ENCODE measurements at places on chromosomes 12 and 14.

DNA sequence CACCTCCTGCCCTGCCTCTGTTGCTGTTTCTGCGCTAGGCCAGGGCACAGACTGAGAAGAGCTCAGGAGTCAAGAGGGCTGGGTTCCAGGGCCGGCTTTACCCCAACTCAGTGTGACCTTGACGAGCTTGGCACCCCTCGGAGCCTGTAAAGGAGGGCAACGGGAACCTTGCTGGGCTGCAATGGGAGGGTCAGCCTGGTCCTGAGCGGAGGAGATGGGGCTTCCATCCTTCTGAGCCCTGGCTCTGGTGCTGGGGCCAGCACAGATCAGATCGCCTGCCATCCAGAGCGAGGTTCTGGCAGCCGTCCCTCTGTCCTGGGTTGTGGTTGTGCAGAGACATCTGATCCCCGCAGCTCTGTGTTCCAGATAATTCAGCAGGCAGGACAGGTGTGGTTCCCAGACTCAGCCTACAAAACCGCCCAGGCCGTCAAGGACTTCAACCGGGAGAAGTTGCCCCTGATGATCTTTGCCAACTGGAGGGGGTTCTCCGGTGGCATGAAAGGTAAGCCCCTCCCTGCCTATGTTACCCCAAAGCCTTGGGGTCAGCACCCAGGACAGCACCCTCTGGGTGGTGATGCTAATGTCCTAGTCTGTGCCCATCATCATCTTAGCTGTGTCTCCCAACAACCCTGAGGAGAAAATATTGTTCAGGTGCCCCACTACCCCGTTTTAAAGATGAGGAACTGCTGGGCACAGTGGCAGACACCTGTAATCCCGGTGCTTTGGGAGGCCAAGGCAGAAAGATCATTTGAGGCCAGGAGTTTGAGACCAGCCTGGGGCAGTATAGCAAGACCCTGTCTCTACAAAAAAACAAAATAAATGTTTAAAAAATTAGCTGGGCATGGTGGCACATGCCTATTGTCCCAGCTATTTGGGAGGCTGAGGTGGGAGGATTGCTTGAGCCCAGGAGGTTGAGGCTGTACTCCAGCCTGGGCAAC is 50.2 kb downstream of the FOXN4 start:
- DNase-seq = no peak

DNA sequence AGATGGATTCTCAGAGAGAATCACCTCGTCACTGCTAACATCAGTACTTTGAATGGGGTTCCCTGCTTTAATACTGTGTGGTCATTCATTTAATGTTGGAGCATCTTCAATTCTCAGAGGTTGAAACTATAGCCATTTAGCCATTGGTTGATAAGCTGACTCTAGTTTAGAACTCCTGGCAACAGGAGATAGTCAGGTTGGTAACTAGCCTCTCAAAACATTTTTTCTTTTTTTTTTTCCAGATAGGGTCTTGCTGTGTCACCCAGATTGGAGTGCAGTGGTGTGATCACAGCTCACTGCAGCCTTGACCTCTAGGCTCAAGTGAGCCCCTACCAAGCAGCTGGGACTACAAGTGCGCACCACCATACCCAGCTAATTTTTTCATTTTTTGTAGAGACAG is 3.5 kb upstream of the NCKAP5L start:
- DNase-seq = no peak

DNA sequence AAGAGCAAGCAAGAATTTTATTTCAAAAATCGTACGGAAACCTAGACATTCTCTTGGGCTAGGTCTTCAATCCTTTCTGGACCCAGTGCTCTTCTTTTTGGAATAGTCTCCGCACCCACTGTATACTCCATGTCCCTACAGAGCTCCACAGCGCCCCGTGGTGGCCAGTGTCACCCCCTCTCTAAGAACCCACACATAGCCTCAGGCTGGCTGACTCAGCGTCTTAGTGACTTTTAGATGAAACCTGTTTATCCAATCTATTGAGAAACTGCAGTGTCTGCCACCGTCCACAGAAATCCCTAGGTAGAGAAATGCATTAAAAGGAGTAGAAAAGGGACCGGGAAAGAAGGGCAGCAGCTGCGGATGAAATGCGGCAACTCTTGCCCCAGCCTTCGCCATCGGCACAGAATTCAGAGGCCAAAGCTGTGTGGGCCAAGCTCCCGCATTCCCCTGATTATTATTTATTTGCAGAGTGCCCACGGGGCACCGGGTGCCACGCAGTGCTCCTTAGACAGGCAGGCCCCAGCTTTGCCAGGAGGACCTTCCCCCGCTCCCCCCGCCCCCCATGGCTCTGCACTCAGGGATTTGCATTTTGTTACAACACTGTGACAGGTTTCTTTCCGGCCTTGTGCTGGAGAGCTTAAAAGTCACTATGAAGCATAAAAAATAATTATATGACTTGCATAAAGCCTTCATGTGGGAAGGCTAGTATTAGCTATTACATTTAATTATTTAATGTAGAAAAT is 170.1 kb upstream of the FKBP4 start:
- no peak for DNase-seq

GRCh38 chr12:89960011-89960507 is 251.4 kb upstream of the ATP2B1 start:
- DNase-seq = no peak

GRCh38 chr12:30896461-30896860 is 30.1 kb upstream of the TSPAN11 start:
- DNase-seq = no peak

DNA sequence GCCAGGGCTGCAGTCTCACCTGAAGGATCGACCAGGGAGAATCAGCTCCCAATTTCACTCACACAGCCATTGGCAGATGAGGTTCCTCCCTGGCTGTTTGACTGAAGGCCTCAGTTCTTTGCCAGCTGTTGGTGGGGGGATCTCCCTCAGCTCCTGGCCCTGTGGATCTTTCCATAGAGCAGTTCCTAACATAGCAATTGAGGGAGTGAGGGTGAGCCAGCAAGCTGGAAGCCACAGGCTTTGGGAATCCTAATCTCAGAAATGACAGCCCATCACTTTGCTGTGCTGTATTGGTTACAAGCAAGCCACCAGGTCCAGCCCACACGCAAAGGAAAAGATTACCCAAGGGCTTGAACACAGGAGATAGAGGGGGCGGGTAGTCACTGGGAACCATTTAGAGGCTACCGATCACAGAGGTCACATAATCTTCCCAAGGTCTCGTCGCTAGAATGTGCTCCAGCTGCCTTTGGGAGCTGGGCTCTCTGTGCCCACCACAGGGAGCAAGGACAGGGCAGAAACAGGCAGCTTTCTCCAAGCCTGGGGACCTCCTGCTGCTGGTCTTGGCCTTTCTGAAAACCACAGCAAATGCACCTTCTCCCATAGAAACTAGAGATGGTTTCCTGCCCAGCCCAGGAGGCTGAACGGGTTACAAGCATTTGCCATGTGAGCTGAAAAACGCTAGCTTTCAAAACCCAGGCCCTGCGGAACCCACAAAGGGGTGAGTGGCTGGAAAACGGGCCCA is 4.6 kb upstream of the OTUB2 start:
- DNase-seq = no peak

GRCh38 chr14:53109105-53110041 is 43.8 kb downstream of the DDHD1 start:
- DNase-seq = no peak

- DNase-seq = no peak
These were observed 23.3 kb downstream of the RTRAF start for GRCh38 chr14:52012635-52013034.

DNA sequence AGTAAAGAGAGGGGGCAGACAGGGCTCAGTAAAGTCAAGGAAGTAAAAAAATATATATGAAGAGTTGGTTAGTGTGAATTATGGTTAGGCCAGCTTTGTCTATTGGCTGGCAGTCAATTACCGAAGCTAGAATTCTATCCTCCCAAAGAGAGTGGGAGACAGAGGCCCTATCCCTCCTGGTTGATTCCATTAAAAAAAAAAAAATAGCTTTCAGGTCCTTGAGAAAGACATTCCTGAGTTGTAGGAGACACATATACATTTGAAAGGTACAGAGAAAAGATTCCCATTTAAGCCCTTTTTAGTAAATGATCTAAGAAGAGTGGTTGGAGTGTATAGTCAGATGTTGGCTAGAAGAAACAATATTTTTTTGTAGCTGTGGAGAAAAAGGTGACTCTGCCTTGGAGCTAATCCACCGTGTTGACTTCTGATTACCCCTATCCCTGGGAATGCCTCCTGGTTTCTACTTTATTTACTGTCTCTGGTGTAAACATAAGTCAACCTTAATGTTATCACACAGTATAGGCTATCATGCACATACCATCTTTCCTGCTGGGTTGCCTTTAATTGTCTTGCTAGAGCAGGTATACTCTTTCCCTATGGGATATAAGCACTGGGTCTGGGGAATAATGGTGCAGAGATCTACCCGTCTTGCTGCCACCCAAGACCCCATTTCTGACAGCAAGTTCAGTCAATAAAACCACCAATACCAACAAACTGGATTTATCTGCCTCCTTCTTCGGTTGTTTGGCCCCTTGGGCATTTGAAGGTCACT is 859.9 kb upstream of the ATXN7L3B start:
- DNase-seq = no peak

DNA sequence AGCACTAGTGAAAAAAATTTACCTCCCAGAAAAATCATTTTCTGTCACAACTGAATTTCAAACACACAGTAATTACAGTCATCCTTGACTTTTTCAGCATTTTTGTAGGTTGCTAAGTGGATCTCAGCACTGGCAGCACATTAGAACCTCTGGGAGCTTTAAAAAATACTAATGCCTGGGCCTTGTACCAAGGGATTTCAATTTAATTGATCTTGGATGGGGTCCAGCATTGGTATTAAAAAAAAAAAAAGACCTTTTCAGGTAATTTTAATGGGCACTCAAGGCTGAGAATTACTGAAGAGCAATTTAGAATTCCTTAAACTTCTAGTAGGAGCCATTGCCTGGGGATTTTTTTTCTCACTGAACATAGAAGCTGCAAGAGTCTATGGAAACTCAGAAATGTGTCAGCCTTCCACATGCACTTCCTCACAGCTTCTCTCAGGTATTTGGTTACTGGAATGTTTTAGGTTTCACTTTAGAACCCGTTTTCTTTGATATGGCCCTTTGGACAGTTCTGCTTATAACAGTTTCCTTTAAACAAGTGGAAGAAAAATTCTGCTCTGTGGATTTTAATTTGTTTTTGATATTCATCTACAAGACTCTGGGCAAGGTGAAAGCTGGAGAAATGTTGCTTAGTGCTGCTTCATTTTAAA is 88.5 kb upstream of the DACT1 start:
- DNase-seq = no peak

- DNase-seq = no peak
These were observed 34.7 kb downstream of the PTGER2 start for GRCh38 chr14:52348776-52349175.

DNA sequence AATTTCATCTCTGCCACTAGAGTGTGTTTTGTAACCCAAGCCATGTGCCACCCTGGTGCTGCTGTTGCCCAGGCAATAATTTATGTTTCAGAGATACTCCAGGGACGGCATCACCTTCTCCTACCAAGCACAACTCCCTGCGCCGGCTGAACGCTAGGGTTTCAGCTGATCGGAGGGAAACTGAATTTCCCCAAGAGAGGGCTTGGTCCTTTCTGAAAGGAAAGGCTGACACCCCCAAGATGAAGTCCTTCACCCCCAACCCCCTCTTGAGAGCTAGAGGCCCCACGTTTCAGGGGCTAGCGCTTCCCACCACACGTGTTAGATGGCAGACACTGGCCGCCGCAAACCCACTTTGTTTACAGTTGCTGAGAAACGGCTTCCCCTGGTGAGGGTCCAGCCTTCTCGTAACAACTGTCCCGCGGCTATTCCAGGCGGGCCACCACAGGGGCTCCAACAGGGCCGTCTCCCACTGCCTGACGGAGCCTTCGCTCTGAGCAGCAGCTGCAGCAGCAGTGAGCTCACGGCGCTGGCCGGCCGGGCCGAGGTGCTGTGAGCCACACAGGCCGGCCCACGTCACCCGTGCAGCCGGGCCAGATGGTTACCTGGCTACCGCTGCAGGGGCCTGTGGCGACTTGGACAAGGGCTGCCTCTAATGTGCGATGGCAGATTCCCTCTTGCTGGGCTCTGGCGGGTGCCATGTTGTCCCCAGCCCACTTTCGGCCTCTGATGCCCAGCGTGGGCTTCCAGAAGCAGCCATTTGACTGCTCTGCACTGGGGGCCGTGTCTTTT is 66.4 kb downstream of the TESC start:
- DNase-seq = no peak

- no peak for DNase-seq
These were observed 189.3 kb downstream of the DACT1 start for GRCh38 chr14:58826845-58827686.

DNA sequence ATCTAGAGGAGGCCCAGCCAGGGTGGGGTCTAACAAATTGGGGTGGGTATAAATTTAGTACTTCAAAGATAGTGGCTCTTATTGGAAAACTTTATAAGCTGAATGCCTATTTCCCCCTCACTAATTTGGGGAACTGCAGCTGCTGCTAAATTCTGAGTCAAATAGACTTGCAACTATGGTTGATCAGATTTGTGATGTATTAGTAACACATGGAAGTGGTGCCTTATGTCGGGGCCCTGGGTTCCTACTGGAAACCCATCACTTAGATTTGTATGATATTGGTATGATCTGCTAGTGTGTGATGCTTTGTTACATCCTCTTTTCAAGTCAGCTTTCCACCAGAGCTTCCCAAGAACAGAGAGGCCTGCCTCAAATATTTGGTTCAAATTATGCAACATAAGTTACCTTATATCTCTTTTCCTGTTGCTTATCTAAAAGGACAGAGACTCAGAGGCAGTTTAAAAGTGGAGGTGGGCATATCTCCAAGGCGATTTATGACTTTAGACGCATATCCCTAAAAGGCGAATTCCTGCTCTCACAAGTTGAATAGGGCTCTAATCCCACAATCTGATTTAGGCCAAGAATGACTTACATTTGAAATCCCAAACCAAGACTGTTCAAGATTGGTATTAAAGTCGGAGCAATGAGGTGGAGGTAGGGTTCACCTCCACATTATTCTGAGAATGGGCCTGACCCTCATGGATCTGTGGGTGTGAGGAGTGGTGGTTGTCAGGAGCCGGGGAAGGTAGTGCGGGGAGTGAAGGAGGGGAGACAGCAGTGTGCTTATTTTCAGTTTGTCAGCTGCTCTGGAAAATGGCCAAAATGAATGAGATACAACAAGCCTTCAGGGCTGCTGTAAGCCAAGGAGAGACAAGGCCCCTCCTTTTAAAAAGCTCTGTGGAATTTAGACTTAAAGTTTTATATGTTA is 425.8 kb downstream of the RAD51B start:
- DNase-seq = peak; percentile 53

DNA sequence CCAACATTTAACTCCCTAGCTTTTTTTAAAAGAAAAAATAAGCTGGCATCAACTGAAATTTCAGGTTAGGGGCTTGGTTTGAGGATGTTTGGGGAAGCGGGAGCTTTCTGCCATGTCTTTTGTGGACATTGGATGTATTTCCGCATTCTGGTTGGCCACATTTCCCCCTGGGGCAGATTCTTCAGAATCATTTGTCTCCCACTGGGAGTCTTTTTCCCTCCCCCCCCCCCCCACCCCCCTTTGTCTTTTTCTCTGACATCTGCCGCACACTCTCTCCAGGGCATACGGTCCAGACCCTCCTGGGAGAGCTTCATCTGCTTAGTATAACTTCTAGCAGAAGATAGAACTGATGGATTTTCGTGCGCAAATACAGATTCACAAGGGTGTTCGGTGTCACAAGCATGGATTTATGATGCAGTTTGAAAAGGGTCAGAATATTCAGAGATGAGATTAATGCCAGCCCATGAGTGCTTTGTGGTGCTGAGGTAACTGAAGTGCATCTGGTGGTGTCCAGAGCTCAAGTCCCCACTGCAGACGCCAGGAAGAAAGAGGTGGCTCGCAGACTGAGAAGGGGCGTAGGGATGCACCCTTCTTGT is 40.2 kb downstream of the ETV6 start:
- DNase-seq = no peak
